Naive thymus-derived CD8-positive, alpha-beta T cell (primary cell): ENCODE measurements at places on chromosomes 11 and 22. TPM values are rescaled to one million over a fixed set of nuclear protein-coding genes. Genes with fewer than 3 reads are reported as not detected.

DNA sequence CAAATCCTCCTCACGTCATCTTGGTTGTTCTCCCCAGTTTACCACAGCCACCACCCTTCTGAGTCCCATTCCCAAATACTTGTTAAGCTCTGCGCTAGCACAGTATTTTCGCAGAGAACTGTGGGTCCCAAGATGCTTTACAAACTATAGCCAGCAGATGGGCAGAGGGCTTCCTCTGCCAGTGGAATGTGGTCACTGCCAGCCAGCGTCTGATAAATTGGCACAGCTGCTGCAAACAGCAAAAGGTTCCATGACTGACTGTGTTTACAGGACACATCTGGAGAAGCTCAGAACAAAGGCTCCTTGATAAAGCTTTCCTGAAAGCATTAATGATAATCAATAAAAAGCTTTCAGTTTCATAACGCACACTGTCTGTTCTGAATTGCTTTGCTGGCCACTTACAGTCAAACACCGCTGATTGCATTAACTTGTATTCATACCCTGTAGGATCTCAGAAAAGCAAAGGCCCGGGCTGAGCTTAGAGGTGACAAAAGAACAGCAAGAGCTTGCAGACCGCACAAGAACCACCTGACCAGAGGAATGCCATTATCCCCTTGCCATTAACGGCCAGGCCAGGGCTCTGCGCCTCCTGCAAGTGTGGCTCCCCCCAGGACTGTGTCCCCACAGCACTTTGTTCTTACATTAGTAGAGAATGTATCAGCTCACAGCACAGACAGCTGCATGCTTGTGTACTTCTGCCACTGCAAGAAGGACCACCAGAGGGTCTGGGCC, 120.6 kb downstream of the MICAL3 start:
- H3K4me3 ChIP-seq, result no peak overlapping the region
- no peak overlapping the region for H3K27ac ChIP-seq
- no peaks in the 10 kb centered on the region for H3K4me1 ChIP-seq

DNA sequence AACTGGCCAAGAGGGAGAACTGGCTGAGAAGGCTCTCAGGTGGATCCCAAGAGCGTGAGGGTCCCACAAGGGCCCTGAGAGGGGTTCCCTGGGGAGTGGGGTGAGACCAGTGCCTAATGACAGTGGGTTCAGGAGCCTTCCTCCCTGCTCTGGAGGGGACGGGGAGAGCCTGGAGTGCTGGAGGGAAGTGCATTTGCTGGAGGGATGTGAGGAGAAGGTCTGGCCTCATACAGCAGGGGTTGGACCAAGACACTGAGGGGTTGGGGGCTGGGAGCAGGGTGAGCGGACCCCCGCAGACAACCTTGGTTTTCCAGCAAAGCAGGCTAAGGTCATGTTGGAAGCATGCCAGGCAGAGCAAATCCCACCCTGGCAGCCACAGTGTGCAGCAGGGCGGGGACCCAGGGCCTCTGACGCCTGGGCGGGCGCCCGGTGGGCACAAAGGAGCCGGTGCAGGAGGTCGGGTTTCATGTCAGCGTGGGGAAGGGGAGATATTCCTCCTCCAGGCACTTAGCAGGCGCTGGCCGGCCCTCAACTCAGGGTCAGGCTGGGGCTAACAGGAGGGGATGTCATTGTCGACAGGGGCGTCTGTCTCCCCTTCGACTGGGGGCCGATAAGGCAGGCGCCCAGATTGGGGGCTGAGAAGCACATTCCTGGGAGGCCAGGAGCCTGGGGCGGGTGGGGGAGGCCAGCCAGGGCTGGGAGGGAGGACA, 3.1 kb upstream of the DERL3 start:
- no peak for DNase-seq
- no peak overlapping the region for H3K27ac ChIP-seq
- no peak overlapping the region for H3K4me3 ChIP-seq
- no peaks in the 10 kb centered on the region for H3K27me3 ChIP-seq
- peaks cover 19% of the 10 kb centered on the region for H3K4me1 ChIP-seq

DNA sequence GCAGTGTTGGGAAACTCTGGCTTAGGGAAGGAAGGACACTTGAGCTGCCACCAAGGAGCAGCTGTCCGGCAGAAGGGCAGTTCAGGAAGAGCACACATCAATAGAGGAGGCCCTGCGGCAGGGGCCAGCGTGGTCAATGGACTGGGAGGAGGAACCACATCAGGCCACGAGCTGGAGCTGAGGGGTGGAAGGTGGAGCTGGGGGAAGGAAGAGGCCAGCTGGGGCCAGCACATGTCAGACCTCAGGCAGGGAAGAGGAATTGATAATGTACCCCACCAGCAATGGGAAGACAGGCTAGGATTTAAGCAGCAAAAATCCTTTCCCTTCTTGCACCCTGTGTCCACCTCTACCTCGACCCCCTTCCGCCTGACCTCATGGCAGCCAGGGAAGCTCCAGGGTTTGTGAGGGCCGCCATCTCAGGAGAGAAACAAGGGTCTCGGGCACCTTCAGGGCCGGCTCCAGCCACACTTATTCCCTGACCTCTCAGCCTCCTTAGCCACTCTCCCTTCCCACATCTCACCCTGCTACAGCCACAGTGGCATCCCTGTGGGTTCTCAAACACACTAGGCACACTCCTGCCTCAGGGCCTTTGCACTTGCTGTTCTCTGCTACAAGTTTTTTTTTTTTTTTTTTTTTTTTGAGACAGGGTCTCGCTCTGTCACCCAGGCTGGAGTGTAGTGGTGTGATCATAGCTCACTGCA, 157.8 kb upstream of the GRK3 start:
- no peaks in the 10 kb centered on the region for H3K27me3 ChIP-seq
- no peaks in the 10 kb centered on the region for H3K36me3 ChIP-seq
- H3K27ac ChIP-seq, result no peak overlapping the region

DNA sequence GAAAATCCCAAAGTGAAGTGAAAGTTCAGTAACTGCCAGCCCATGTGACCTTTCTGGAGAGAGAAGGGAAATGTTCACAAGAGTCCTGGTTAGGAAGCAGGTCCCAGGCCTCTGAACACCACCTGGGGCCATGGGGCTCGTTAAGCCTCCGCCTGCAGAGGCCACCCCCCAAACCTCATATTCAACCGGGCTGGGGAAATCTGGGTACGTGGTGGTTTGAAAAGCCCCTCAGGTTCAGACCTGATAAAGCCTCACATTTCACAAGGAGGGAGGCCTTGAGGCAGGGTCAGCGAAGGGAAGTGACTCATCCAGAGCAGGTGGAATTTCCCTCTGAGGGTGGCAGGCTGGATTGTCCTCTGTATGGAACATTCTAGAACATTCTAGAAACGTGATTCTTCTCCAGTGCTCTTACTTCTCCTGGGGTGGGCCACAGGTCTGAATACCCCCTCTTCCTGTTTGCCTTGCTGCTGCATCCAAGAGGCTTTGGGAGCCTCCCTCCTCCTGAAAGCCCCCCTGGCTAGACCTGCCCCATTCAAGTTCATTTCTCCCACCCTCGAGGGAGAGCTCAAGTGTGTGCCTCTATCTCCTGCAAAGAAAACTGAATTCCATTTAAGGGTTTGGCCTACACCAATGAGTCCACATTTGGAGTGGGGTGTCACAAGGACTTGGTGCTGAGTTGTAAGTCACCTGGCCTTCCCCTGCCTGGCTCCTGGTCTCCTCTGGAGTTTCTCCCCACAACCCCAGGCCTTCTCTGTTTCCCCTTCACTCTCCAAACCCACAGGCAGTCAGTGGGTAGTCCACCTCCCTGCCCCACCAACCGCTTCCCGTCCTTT, 6.3 kb downstream of the FXYD2 start:
- no peak for DNase-seq
- H3K27ac ChIP-seq, result peak overlapping the region; percentile 75
- peaks cover 26% of the 10 kb centered on the region for H3K4me1 ChIP-seq
- H3K4me3 ChIP-seq, result no peak overlapping the region

GRCh38 chr22:24060375-24060788, 49.3 kb downstream of the CABIN1 start:
- H3K27ac ChIP-seq, result peak overlapping the region; percentile 92
- no peak for DNase-seq
- no peak overlapping the region for H3K4me3 ChIP-seq
- H3K36me3 ChIP-seq, result peaks cover 93% of the 10 kb centered on the region
- H3K4me1 ChIP-seq, result no peaks in the 10 kb centered on the region
- no peaks in the 10 kb centered on the region for H3K27me3 ChIP-seq

The POU2AF1 gene
- 4.4 TPM for total RNA-seq

The POU2AF2 gene
- not detected for total RNA-seq
